Stimulated activated CD4-positive, alpha-beta T cell treated with anti-CD3 and anti-CD28 coated beads, Interleukin-4, amount 100 ng/mL, for 48 hours (primary cell): ENCODE measurements at places on chromosomes 2 and 18.

DNA sequence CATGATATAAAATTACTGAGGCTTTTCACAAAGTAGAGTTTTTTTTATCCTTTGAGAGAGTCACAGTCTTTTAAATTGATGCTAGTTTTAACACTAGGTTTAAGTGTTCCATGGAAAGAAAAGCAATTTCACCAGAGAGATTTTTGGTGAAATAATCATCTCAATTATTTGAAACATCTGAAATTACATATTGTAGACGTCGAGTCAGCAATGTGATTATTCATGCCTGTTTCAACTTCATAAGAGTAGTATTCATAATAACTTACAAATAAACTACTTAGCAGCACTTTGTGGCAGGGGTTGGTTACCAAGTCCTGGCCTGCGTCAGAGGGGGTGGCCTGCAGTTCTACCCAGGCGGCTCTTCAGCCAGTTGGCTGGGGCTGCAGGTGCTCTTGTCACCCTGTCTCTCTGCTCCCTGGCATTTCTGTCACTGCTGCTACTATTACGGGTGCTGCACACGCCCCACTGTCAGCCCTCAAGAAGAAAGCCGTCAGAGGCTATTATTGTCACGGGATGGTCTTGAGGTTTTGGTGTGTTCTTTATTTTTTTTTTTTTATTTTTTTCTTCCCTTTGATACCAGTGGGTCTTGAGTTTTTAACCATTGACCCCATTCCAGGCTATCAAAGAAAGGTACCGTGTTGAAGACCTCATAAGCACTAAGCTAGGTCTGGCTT, 50.4 kb downstream of the MALT1 start:
- DNase-seq = no peak

- no peak for DNase-seq
These were observed 137.8 kb upstream of the LRATD1 start for GRCh38 chr2:14494759-14495158.

DNA sequence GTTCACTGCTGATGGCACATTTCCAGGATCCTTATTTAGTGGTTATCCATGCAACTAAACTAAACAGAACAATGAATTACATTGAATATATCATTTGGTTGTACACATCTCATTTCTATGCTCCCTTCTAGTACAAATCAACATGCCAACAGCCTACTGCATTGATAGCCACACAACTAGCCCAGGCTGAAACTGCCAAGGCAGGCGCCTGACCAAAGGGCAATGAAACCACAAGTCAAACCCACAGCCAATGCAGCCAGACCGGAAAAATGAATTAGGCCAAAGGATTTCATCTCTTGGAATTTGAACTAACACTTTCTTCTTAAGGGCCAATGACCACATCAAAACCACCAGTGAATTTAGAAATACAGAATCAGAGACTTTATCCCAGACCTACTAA, 196.4 kb downstream of the NOL4 start:
- no peak for DNase-seq

DNA sequence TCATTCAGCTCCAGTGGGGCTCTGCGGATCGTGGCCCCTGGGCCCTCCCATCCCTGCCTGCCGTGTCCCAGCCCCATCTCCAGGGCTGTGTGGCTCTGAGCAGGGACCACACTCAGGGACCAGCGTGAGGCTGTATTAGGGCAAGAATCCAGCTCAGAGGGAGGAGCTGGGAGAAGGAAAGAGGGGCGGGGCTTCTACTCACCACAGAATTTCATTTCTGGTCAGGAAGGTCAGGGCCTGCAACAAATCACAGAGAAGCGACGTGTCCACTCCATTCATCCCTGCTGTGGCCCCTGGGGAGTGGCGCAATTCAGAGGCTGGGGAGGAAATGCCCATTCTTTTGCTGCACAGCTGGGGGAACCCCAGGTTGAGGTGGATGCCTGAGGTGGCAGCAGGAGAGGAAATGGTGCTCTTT, 828 bp downstream of the CIB4 start:
- DNase-seq = no peak

DNA sequence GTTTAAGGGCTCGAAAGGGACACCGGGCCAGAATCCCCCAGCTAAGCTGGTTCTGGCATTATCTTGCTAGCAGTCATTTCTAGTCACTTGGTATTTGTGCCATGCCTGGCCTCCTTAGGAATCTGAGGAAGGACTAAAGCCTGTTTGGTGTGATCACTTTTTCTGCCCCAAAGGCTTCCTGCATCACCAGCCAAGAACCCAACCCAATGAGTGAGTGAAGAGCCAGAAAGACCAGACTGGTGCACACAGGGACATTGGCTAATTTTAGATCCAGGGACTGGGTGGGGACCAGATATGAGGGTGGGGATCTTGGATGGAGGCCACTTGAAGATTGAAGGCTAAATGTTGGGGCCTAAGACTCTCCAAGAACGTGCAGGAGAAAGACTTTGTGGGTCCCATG, 411.9 kb upstream of the TNP1 start:
- DNase-seq = no peak

- DNase-seq = no peak
These were observed 59.5 kb downstream of the LPIN1 start for GRCh38 chr2:11805920-11806319.

- no peak for DNase-seq
These were observed 9.8 kb downstream of the LGALSL start for GRCh38 chr2:64463781-64464180.

GRCh38 chr2:68367953-68368653, 3.0 kb downstream of the PLEK start:
- no peak for DNase-seq

DNA sequence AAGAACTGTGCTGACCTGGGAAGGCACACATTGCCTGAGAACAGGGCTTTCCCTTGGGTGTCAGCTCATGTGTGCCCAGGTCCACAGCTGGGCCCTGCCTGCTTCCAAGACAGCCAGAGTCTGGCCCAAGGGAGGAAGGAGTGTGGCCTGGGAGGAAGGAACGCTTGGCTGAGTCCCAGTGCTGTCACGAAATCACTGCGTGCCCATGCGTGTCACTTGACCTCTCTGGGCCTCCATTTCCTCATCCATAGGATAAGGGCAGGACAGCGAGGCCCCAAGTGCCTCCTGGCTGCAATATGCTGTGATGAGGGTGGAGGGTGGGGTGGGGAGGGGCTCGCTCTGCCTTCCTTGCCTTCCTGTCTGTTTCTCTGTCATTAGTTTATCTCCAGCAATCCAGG, 642 bp upstream of the KCNK3 start:
- no peak for DNase-seq

GRCh38 chr18:60149316-60149715, 223.3 kb downstream of the MC4R start:
- DNase-seq = no peak

GRCh38 chr18:2971741-2972552, 41.0 kb downstream of the LPIN2 start:
- DNase-seq = peak; percentile 59

- no peak for DNase-seq
These were observed 74.8 kb upstream of the ADAM23 start for GRCh38 chr2:206368484-206368883.

DNA sequence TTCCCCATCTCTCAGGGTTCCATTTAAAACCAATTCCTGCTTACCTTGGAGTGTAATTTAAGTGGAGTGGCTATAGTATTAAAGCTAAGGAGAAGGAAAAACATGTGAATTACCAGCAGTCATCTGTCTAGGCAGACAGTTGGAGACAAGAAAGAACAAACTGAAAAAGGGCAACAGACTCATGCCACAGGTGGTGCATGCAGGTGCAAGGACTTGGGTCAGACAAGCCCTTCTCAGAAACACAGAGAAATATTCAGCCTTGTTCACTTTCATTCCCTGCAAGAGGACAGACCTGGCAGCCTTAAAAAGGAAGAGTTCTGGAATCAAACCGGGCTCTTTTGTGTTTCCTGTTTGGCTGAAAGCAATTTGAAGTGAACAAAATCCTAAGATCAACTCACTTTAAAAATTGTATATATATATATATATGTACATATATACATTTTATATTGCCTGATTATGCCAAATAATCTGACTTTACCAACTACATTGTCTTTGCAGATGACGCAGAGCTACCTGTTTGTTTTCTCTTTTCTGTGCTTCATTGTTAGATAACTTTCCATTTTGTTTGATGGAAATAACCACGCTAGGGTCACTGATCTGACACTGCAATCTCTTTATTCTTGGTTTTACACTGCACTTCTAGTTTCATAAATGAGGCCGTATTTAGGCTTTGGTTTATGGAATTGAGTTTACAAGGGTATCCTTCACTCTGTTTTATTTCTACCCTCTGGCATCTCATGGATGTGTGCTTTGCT, 35.1 kb upstream of the VPS54 start:
- no peak for DNase-seq

DNA sequence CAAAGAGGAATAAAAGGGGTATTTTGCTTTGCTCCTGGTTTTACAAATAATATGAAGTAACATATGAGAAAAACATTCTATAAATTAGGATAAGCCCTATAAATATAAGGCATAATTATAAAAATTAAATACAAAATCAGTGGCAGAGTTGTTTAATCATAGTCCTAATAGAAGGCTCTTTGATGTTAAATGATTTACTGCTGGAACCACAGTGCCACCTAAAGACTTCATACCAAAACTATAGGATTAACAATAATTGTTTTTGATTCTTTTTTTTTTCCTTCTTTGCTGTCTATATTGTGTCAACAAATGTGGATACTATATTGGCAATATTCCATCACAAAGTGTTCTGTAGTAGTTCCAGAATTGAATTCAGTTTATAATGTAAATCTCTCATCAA, 837.7 kb upstream of the SLC39A10 start:
- DNase-seq = no peak

DNA sequence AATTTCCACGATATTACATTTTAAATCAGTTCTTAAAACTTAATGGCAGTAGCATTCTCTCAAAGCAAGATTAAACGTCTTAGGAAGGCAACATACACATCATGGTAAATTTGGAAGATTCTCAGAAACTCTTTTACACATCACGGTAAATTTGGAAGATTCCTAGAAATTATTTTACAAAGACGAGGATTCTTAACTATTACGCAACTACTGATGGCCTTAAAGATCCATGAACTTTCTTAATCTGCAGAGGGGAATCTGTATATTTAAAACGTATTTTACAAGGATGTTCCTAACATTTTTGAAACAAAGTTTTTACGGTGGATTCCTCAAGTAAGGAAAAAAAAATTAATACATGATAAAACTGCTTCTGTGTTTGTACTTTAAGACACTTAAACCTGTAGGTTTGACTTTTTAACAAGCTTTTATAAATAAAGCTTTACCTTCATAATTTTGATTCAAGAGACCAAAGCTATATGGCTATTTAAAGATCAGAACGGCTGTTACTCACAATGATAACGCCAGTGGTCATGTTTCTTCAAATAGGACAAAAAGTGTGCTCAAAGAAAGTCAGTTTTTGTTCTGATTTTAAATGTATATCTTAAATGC, 1.7 kb downstream of the ATF2 start:
- no peak for DNase-seq

GRCh38 chr2:196331851-196332250, 160.5 kb upstream of the STK17B start:
- no peak for DNase-seq

- DNase-seq = no peak
These were observed 183.1 kb downstream of the MYCN start for GRCh38 chr2:16123421-16123820.

DNA sequence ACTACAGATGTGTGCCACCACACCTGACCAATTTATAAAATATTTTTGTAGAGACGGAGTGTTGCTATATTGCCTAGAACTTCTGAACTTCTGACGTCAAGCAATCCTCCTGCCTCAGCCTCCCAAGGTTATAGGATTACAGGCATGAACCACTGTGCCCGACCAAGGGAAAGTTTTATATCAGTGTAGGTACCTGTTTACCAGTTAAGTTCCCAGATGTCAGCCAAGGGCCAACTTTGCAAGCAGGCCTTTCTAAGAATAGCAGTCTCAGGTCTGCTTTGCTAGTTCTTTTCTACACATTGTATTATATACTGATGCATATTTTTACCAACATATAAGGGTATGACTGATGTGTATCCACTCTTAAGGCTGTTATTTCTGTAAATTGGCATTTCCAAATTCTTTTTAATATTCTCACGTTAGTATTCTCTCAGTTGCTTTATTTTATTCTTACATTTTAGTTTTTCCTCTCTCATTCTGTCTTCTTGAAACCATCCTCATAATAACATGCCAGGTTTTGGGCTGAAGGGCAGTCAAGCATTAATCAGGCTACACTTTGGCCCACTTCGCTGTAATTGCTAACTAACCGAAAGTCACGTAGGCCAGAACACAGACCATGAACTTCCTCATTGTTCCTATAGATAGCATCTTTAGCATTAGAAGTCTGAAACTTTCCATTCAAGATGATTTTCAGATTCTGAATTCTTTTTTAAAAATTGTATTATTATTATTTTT, 25.0 kb upstream of the CXXC1 start:
- no peak for DNase-seq

DNA sequence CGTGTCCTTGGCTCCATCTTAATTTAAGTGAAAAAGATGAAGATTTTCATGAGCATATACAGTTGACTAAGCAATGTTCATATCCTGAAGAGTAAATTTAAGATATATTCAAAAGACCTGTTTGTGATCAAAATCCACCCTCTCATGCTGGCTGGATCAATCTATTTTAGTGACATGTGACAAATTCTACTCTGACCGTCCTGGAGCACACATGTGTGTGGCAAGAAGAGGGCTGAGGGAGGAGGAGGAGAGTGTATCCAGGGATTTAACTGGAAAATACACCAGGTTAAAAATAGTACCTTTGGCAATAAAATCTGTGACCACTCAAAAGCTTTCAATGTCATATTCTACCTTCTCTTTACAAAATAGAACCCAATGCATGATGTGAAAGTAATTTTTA, 228.7 kb downstream of the PID1 start:
- DNase-seq = no peak

- peak; percentile 9 for DNase-seq
These were observed 17.8 kb downstream of the PDCL3 start for GRCh38 chr2:100580367-100581276.

DNA sequence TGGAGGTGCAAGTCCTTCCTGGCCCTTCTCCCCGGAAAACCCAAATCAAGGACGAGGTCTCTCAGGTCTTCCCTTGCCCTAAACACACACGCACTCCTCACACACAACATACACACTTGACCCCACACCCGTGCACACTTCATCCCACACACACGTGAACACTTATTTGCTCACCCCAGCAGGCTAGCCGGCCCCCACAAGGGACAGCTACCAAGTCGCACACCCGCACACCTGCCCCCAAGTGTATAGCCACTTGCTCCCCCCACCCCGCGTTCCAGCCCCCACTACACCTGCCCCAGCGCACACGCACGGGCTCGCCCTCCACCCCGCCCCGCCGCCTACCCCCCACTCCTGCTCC, 359 bp downstream of the TGFBRAP1 start:
- peak; percentile 19 for DNase-seq

DNA sequence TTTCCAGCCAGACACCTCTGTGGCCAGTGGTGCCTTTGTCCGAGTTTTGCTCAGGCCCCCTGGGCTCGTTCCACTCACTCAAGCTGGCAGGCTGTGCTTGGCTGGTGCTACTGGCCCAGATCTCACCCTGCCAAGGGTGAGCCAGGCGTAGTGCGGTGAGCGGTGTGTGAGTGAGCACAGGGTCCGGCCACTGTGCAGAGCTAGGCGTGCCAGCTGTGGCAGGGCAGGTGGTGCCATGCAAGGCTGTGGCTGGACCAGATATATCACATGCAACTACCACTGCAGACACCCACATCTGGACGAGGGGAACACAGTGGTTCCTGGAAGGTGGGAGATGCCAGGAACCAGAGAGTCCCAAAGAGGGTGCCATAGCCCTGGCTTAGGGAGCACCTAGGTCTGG, 70.1 kb downstream of the SRBD1 start:
- DNase-seq = no peak
